ENCODE measurements at places on chromosomes 7 and 10.

DNA sequence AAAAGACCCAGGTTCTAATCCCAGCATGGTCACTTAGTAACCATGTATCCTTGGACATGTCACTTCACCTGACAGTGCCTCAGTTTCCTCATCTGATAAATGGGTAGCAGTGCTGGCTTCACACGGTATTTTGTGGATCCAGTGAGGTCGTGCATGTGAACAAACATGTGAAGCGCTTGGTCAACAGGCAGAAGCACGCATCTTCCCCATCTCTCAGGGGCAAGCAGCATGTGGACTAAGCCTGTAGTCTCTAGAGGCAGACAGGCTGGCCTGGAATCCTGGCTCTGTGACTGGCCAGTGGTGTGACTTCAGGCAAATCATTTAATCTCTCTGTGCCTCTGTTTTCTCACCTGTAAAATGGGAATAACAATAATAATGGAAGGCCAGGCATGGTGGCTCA is 115.8 kb downstream of the C10orf105 start:
- no peak for DNase-seq

DNA sequence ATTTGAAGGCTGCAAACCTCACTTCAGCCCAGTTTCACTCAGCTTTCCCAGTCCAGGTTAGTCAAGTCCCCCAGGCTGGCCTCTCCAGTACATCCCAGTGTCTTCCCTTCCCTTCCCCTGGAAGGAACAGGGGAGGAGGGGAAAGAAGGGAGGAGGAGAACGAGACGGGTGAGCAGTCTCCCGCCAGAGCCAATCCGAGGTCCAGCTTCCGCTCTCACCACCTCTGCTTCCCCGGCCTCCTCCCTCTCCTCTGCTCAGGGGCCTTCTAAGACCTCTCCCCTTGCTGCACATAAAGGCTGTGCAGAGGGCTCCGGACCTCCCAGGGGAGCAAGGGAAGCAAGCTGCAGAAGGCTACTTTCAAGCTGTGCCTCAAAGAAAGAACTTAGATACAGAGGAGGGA is 4.1 kb downstream of the ATG9B start:
- DNase-seq = no peak

DNA sequence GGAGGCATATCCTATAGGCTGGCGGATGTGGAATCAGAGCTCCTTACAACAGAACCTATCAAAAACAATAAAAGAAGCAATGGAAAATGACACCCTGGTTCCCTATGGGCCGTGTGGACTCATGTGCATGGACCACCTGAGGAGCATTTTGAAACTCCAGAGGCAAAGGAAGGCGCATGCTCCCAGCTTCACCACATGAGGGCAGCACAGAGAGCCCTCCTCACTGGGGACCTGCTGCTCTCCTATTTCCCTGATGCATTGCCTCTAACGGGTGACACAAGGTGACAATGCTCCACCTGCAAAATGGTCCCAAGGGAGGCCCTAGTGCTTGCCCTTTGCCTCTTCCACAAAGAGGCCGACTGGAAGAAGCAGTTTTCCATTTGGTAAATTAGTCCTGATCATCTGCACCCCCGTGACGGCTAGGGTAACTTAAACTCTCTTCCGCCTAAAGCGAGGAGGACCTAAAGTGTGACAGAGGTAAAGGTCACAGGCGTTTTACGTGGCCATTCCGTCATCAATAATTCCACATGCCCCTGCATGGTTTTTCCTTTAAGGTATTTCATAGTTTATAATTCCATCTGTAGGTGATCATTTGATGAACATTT is 67.7 kb downstream of the GPAM start:
- peak; percentile 28 for DNase-seq

GRCh38 chr7:155237730-155238129 is 59.9 kb upstream of the INSIG1 start:
- no peak for DNase-seq

- no peak for DNase-seq
These were observed 85.4 kb upstream of the TRIL start for GRCh38 chr7:29043576-29043975.

DNA sequence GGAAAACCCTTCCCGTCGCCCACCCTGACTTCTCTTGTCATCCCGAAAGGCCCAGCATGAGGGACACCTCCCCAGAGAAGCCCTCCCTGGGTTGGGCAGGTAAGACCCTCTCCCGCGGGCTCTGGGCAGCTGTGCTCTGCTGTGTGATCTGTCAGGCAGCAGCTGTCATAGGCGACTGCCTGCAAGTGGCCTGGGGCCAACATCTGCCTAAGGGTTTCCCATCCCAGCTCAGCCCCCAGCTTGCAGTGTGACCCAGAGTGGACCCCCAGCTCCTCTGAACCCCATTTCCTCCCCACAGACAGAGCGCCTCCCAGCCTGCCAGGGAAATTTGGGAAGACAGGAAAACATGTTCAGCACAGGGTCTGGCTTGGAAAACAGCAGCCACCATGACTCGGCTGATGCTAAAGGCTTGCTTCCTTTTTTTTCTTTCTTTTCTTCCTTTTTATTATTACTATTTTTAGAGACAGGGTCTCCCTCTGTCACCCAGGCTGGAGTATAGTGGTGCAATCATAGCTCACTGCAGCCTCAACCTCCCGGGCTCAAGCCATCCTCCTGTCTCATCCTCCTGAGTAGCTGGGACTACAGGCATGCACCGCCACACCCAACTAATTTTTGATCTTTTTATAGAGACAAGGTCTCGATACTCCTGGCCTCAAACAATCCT is 18.3 kb upstream of the TNRC18 start:
- no peak for DNase-seq

DNA sequence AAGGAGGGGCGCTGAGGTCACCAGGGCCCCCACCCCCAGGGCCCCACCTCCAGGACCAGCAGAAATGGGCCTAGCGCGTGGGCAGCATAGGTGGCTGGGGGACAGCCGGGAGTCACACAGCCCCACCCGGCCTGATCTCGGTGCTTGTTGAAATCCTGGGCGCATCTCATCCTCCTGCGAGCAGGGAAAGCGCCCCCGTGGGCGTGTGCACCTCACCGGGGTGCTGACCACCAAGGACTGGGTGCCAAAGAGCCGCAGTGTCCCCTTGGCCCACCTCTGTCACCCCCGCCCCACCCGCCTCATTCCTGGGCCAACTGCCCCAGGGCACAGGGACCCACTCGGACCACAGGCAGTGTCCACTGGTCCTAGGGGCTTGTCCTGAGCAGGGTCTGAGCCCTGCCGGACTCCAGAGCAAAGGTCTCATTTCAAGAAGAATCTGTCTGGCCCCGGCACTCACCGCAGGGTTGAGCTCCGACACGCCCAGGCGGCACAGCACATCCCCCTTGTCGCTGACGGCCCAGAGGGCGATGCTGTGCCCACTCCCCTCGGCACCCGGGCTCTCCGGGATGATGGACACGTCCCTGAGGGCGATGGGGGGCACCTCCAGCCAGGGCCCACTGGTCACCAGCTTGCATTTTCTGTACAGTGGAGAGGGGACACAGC is 11.4 kb downstream of the BHLHA15 start:
- DNase-seq = no peak

GRCh38 chr7:159143780-159144757 is 598 bp downstream of the VIPR2 start:
- no peak for DNase-seq

GRCh38 chr10:17026686-17027485 is 102.7 kb downstream of the CUBN start:
- DNase-seq = no peak

- no peak for DNase-seq
These were observed 91.7 kb upstream of the CHST15 start for GRCh38 chr10:124185084-124185483.

DNA sequence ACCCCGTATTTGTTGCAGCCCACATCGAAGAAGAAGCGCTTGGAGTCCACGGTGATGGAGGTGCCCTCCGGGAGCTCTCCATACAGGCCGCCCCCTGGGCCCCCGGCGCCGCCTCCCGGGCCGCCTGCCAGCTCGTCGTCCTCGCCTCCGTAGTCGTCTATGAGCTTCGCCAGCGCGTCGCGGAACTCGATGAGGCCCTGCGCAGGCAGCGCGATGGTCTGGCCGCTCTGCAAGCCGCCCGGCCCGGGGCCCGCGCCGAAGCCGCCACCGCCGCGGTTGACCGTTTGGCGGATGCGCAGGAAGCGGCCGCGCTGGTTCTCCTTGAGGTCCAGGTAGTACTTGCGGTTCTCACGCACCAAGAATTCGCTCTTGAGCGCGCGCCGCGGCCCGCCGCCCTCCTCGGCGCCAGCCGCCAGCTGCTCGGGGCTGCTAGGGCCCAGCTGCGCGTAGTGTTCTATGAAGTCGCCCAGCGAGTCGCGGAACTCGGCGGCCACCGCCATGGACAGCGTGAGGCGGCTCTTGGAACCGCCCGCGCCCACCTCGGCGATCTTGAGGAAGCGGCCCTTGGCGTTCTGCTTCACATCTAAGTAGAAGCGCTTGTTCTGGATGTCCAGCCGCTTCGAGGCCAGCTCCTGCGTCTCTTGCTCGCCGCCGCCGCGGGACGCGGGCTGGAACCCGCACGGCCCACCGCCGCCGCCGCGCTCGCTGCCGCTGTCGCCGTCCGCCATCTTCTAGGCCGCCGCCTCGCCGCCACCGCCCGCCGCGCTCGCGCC is 523 bp downstream of the PURB start:
- DNase-seq = no peak

- no peak for DNase-seq
These were observed 36.8 kb downstream of the RGS10 start for GRCh38 chr10:119505588-119506315.

- DNase-seq = no peak
These were observed 105.1 kb downstream of the C10orf90 start for GRCh38 chr10:126565441-126565840.

- no peak for DNase-seq
These were observed 278.6 kb upstream of the HABP2 start for GRCh38 chr10:113274176-113274829.

DNA sequence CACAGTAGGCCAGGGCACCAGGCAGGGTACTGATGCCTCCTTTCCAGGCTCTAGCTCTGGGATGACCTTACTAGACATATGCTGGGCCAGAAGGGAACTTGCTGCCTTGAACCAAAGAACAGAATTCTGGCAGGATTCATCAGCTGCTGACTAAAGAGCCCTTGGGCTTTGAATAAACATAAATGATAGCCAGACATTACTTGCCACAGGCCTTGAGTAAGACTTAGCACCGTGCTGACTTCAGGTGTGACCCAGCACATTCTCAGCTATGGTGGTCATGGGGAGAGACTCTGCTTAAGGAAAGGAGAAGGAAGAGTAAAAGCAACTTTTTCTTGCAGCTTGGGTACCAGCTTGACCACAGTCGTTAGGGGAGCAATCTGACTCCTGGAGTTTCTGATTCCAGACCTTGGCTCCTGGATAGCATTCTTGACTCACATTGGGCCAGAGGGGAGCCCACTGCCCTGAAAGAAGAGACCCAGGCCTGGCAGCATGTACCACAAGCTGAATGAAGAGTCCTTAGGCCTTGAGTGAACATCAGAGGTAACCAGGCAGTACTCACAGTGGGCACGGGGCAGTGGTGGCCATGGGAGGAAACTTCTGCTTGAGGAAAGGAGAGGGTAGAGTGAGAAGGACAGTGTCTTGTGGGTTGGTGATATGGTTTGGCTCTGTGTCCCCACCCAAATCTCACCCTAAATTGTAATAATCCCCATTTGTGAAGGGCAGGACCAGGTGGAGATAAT is 926.1 kb upstream of the SORCS1 start:
- no peak for DNase-seq

DNA sequence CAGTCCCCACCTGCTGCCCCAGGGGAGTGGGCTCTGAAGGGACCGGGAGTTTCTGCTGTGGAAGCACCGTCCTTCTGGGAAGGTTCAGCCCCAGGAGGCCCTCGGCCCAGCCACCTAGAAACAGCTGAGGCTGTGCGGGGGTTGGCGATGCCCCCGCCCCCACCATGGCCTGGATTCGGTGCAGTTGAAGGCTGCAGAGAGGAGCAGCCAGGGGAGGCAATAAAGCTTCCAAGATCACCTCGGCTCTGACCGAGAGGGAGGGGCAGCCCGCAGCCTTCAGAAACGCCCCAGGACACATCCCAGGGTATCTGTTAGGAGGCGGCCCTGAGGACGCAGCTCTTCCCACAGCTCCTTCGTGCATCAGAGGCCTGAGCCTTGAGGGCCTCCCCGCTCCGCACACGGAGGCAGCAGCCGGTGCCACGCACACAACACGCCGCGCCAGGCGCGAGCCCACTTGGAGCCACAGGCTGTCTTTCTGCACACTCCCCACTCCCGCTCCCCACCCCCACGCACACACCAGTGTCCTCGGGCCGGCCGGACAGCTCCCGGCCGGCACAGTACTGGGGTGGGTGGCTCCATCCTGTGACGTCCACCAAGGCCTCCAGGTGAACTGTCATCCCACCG is 1.6 kb downstream of the KNDC1 start:
- no peak for DNase-seq

DNA sequence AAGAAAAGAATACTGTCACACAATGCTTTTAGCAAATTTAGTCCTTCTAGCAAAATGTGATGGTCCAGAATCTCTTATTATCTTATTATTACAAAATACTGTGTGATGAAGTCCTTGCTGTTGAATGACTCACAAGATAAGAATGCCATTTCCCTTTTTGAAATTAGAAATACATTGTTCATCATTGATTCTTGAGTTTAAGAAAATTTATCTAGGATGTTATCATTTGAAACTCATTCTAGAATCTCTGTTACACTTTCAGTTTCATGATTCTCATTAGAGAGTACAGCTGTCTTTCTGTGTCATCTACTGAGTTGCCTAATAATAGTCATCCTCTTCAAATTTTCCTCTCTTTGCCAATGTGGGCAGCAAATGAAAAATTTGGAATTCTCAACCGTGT is 9.6 kb downstream of the ZKSCAN5 start:
- DNase-seq = no peak

DNA sequence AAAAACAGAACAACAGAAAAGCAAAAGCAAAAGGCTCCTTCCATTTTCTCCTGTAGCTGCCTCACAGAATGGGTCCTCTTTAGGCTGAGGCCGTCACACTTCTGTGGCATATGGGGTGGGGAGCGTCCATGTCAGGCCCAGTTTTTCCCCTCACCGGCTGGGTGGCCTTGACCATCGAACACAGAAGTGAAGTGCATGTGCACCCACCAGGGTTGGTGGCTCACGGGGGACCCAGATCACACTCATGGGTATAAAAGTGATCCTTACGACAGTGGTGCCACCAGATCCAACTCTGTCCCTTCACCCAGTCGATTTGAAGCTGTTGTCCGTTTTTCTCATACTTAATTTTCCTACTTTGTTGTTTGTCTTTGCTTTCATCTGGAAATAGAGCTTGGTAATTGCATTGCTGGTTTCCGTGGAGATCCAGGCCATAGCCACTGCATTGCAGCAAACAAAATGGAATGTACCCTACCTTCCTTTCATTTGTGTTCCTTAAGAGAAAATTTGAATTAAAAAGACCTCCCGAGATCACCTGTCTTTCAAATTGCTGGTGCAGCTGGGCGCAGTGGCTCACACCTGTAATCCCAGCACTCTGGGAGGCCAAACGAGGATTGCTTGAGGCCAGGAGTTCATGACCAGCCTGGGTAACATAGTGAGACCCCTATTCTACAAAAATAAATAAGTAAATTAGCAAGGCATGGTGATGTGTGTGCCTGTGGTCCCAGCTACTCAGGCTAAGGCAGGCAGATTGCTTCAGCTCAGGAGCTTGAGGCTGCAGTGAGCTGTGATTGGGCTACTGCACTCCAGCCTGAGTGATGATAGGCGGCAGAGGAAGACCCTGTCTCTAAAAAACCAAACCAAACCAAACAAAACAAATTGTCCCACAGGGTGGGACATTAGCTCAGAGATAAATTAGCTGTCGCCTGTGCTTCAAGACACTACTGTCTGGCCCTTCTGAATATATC is 10.7 kb upstream of the GJD4 start:
- no peak for DNase-seq

GRCh38 chr10:70034232-70034631 is 18.4 kb upstream of the MACROH2A2 start:
- no peak for DNase-seq

Data from GM18507 (cell line).